ENCODE measurements at places on chromosomes 16 and 17. TPM values are rescaled to one million over a fixed set of nuclear protein-coding genes. Genes with fewer than 3 reads are reported as not detected.
A peak's percentile ranks its signal among the peaks of the same experiment; 100 is the strongest.

The TBC1D3H gene
- not detected for total RNA-seq

DNA sequence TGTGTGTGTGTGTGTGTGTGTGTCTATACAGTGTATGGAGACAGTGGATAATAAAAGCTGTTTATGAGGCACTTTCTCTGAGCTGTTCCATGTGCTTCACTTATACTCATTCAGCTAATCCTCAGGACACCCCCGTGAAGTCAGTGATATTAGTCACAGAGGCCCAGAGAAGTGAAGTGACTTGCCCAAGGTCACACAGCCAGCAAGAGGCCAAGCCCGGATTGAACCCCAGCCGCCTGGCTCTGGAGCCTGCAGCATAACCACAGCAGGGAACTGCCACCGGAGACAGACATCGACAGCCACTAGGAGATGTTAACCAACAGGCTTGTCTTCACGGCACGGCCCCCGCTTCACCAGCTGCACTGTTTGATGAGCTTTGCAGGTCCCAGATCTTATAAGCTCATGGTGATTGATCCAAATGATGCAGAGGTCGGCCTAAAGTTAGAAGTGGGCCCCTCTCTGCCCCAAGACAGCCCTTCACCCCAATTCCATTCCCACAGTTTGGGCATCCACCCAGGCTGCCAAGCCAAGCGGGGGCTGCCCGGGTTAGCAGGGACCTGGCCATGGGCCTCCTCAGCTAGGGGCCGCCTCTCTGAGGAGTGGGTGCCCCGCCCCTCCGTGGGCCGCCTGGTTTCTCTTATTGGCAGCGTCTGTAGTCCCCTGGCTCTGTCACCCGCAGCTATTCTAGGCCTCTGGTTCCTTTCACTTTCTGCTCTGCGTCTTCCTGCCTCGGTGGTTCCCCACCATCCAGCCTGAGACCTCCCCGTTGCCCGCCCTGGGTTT is 30.9 kb downstream of the SOCS1 start:
- DNase-seq = no peak

DNA sequence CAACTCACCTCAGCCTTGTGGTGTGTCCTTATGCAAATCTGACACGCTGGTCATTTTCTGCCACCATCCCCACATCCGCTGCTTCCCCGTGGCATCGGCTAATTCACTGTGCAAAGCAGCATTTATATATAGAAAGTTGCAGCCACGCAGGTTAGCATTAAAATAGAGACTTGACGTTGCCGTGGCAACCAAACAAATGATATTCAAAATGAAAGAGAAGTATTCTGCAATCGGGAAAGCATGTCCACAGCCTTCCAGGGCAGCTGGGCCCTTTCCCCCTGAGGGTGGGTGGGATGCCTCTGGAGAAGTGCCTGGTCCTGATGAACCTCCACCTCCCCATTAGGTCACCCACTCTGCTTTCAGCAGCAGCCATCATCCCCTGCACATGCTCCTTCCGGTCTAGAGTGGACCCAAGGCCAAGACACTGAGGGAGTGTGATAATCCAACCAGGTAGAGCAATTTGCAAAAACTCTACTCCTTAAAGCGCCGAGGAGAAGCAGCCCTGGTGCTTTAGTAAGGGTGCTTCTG is 138.7 kb downstream of the GAS7 start:
- no peak for DNase-seq

DNA sequence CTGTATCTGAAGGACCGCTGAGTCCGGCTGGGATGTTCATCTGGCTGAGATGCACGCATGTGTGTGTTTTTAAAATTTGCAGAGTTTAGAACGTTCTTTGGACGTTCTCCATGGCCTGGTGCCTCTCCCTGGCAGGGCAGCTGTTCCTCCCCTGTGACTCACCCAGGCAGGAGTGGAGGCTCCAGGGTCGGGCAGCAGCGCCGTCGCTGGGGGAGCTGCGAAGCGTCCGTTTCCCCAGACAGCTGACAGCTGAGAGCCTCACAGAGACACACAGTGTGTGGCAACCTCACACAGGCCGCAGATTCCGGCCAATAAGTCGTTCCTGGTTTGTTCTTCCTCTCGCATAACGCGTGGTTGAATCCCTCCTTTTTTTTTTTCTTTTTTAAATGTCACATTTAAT is 80.6 kb downstream of the OR1D5 start:
- no peak for DNase-seq

The ARHGAP23 gene
- total RNA-seq = 138 TPM

- DNase-seq = no peak
These were observed 33.7 kb upstream of the LITAF start for GRCh38 chr16:11620243-11621003.

- no peak for DNase-seq
These were observed 8.5 kb upstream of the TMEM92 start for GRCh38 chr17:50265690-50266315.

- DNase-seq = no peak
These were observed 17.2 kb downstream of the SKAP1 start for GRCh38 chr17:48412841-48413240.

GRCh38 chr17:66098040-66098439 is 93.9 kb downstream of the CEP112 start:
- no peak for DNase-seq

DNA sequence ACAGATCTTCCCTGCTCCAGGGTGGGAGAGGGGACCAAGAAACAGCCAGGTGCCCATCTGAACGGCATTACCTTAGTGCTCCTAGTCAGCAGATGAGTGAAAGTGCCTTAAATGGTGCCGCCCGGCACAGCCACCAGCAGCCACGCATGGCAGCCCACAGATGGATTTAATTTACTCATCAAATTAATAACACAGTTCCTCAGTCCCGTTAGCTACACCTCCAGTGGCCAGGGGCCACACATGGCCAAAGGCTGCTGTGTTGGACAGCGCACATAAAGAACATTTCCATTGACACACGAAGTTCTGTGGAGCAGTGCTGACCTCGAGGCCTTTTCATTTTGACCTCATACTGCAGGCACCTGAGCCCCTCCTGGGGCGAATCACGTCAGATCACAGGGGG is 166.3 kb downstream of the CMIP start:
- DNase-seq = no peak

GRCh38 chr16:49821156-49821555 is 34.8 kb downstream of the ZNF423 start:
- no peak for DNase-seq

- DNase-seq = no peak
These were observed 222.9 kb downstream of the CDH8 start for GRCh38 chr16:61813339-61813738.

DNA sequence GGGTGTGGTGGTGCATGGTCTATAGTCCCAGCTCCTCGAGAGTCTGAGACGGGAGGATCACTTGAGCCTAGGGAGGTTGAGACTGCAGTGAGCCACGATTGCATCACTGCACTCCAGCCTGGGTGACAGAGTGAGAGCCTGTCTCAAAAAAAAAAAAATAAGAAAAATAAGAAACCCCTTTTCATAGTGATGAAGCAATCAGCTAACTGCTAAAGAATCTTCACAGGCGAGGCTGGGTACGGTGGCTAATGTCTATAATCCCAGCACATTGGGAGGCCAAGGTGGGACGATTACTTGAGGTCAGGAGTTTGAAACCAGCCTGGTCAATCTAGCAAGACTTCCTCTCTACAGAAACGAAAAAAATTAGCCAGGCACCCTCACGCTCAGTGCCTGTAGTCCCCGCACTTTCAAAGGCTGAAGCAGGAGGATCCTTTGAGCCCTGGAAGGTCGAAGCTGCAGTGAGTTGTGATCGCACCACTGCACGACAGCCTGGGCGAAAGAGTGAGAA is 760 bp downstream of the SLFN12L start:
- DNase-seq = no peak

GRCh38 chr16:5028950-5029475 is 4.7 kb downstream of the NAGPA start:
- DNase-seq = no peak

DNA sequence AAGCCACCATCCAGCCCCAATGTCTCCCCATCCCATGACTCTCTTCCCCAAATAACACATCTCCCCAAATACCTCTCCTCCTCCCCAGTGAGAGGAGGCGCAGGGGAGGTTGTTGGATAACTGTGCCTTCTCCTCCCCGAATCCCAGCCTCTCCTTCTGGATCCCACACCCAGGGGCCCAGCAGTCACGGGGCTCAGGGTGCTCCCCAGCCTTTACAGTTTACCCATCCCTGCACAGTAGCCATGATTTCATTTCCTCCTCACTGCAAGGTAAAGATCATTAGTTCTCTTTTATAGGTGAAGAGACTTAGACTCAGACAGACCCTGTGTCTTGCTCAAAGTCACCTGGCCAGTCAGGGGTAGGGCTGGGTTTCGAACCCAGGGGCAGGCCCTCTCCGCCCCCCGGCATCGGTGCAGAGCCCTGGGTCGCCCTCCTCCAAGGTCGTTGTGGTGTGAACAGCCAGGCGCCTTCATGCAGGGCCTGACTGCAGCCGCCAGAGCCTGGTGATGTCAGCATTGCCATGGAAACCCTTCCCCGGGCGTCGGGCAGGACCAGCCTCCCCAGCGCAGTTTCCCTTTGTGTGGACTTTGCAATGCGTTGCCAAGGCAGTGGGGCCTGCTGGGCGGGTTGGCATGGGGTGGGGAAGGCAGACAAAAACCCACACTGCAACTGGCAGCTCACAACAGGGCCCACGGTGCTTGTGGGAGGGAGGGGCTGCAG is 53.3 kb upstream of the TOB1 start:
- DNase-seq = peak; percentile 95

DNA sequence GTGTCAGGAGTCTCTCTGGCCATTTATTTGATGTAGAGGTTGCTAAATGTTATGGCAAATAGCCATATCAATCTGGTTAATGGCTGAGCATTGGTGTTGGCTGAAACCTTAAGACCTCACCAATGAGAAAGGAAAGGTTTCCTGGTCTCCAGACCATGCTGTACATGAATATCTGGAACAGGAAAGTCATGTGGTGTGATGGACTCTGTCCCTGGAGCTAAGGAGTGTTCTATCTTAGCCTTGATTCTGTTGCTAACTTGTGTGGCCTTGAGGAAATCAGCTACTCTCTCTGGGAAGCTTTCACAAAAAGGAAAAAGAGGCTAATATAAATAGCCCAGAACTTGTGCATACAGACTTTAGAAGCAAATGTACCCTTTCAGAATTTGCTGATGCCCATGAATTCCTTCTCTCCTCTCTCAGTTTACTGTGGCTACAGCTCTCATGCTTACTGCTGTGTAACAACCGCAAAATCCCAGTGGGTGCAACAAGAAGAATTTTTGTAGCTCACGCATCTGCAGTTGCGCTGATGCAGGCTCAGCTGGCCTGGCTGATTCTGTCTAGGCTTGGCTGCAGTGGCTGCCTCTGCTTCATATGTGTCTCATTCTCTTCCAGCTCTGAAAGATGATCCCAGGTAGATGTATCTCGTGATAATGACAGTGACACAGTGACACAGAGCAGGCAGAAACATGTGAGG is 287.5 kb downstream of the NPIPA8 start:
- peak; percentile 47 for DNase-seq
